ENCODE measurements at places on chromosomes 5 and 9.

- peak; percentile 94 for DNase-seq
Measured at GRCh38 chr9:98575379-98576346, 133.1 kb downstream of the GABBR2 start.

GRCh38 chr9:127311239-127311741, 46.7 kb downstream of the GARNL3 start:
- peak; percentile 68 for DNase-seq

DNA sequence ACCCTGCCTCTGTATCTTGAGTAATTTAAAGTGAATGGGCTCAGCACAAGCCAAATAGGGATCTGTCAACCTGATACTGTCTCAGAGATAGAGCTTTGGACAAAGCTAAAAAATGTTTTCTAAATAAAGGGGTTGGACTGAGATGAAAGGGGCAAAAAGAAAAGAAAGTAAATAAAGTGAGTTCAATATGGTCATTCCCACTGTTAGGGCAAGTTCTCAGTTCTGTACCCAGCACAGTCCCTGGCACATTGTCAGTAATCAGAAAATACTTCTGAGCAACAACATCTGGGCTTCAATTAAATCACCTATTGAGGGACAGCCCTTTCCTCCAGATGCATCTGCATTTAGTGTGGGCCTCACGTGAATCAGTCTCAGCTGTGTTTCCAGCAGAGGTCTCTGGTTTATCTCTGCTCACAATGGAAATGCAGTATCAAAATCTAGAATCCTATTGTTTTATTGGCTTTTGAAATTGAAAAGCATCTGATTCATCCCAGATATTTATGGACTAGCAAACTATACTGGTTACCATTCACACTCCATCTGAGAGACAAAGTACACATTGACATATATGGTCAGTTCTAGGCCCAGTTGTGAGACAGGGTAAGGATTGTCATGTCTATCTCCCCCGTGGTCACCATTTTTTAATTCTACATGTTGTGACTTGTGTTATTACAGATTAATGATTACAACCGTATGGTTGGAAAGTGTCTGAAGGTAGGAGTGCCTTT, 35.6 kb downstream of the ZNF474 start:
- DNase-seq: no peak

GRCh38 chr9:85536076-85536475, 205.7 kb downstream of the AGTPBP1 start:
- peak; percentile 36 for DNase-seq

GRCh38 chr5:133938039-133938821, 30.2 kb downstream of the C5orf15 start:
- DNase-seq: no peak

DNA sequence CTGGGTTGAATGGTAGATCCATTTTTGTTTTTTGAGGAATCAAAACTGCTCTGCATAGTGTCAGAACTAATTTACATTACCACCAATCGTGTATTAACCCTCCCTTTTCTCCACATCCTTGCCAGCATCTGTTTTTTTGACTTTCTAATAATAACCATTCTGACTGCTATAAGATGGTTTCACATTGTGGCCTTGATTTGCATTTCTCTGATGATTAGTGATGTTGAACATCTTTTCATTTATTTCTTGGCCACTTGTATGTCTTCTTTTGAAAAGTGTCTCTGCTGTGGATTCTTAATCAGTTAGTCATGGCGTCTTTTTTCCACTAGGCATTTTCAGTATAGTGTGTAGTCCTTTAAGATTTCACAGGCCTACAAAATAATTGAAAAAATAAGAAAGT, 2144.3 kb upstream of the C9orf72 start:
- no peak for DNase-seq

Measured in A172 (cell line).